ENCODE measurements at places on chromosomes 5 and 9.

GRCh38 chr9:123682746-123683145 is 247.2 kb downstream of the DENND1A start:
- no peak for DNase-seq

DNA sequence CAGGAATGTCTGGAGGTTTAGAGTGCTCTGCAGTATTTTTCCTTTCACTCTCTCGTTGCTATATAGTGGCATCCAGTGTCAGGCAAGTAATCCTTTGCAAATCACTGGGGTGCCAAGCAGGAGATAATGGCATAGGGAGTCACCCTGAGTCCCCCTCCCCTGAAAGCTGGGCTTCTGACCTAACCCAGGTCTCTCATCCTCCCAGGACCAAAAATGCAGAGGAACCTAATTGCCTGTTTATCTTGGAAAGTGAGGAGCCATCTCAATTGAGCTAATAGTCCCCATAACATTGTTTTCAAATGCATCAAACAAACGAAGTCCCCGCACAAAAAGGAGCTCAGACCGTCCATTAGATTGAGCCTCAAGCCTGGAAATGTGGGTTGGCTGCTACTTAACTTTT is 368.0 kb upstream of the IRX2 start:
- no peak for DNase-seq

DNA sequence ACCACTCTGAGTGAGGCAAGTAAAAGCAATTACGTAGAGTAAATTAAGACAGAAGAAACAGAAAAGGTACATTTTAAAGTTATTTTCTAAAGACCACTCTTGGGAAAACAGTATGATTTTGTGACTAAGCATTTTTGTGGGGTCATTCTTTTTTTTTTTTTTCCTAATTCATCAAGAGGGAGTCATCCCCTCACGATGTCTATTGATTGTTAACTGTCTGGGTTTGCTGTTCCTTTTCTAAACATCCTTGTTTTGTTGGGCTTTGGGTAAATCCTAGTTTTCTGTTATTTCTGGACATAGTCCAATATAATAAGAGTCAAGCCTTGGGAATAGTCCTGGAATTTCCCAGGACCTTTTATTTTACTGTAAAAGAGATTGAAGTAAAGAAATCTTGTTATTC is 63.8 kb downstream of the ANKRD55 start:
- DNase-seq, result no peak

- DNase-seq, result no peak
Measured at GRCh38 chr5:149951138-149951749, 6.7 kb upstream of the PDE6A start.

- no peak for DNase-seq
Measured at GRCh38 chr5:94388773-94389514, 229.5 kb downstream of the KIAA0825 start.

DNA sequence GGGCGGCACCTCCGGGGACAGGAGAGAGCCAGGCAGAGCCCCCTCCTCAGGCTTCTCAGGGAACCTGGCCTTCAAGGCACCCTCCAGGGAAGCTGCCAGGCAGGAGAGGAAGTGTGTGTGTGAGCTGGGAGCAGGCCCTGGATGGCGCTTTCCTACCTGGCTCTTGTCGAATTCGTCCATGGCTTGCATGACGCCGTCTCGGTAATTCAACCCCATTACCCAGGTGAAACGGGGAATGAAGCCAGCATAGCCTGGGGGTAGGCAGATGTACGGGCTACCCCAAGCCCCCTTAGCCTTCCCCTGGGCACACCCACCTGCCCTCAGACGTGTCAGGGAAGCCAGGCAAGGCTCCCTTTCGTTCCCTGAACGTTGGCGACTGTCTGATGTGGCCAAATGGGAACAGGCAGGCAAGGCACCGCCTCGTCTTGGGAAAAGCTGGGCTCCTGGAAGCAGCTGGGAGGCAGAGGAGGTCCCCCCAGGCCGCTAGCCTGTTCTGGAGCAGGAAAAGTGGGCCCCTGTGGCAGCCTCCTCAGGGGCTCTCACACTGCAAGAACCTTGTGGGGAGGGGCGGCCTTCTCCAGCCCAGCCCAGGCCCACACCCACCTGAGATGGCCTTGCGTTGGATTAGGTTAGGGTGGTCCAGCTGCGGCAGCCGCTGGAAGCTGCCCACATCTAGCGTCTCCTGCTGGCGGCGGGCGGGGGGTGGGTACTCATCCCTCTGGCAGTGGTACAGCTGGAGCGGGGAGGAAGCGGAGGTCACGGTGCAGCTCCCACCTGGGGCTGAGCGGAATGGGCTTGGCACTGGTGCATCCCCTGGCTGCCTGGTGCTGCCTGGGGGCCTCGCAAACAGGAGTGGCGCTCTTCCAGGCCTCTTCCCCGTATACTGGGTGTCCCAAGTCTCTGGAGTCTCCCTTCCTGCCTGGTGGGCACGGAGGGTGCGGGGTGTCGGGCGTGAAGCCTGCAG is 3.7 kb downstream of the TUBB4B start:
- DNase-seq, result no peak

DNA sequence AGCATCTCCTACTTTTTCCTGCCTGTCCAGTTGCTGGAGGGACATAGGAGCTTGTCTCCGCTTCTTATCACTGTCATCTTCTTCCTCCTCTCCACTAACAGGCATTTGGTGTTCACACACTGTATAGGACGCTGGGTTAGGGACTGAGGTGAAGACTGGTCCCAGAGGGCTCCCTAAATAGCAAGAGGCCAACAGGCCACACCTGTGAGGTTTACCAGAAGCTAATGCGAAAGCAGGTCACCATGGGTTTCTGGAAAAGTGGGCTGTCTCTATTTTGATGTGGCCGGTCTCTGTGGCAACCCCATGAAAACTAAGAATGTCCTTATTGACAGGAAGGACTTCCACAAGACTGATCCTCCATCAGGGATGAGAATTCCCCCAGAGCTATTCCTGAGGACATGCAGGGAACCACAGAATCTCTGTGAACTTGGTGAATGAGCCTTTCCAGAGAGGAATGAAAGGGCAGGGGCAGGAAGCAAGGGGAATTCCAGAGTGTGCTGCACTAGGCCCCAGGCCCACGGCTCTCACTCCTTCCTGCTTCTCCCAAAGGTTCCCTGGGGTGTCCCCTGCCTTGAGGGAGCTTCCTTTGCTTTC is 61.7 kb downstream of the DAP start:
- DNase-seq, result no peak

DNA sequence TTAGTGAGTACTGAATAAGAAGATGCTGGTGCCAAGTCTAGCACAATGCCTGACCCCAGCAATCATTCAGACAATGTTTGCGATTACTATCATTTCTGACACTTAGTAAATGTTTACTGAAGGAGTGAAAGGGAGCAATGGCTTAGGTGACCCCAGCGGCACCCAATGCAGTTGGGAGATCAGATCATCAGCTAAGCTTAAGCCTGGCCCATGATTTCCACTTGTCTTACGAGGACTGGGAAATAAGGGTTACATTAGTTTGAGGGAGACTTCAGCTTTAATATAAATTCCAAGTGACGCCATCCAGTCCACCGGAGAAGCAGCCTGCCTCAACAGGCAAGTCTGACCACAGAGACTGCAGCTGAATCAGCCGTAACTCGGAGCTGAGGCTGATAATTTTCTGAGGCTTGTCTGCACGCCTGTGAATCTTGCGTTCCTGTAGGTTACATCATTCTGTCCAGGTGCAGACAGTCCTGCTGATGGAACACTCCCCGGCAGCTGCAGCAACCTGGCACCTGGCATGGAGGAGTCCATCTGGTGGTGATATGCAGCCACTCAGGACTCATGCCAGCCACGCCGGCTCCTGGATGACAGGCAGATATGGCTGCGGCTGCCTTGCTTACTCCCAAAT is 34.9 kb upstream of the FGF1 start:
- DNase-seq, result no peak

GRCh38 chr9:33239921-33240320 is at the start of gene SPINK4:
Gene SPINK4, plus strand, starts transcription at chr9:33240167. Its CDS starts 42 bp downstream, at chr9:33240209.
- no peak for DNase-seq

DNA sequence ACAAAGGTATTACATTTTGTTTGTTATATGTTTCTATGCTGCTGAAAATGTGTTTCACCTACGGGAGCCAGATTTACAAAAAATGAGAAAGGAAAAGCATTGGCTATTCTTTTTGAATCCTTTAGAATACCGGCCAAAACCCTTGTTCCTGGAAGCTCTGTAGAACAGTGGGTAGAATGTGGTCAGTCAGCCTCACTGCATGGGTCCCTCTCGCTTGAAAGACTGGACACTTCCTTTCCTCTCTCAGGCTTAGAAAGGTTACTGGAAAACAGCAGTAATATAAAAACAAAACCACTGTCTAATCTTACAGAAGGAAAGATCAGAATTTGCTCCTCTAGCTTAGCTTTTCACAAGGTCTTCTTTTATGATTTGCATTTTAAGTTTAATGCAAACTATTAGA is 45.1 kb downstream of the OSTF1 start:
- no peak for DNase-seq

- DNase-seq, result no peak
Measured at GRCh38 chr9:134782921-134783698, 97.5 kb upstream of the FCN2 start.
